ENCODE measurements at places on chromosomes 11 and 22.

GRCh38 chr11:18676803-18677202, 21.8 kb upstream of the TMEM86A start:
- DNase-seq = no peak

DNA sequence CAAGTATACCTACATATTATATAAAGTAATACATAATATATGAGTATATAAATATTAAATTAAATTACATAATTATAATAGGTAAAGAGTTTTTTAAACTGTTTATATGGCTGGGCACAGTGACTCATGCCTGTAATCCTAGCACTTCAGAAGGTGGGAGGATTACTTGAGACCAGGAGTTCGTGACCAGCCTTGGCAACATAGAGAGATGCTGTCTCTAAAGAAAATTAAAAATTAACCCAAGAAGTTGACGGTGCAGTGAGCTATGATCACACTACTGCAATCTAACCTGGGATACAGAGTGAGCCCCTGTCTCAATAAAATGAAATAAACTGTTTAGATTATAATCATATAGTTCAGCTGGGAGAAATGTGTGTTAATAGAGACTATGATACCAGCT, 363.0 kb downstream of the DDX10 start:
- no peak for DNase-seq

GRCh38 chr11:130547761-130548490, 99.5 kb downstream of the ADAMTS15 start:
- DNase-seq = no peak

GRCh38 chr11:87150936-87151335, 113.2 kb downstream of the TMEM135 start:
- no peak for DNase-seq

GRCh38 chr11:120061036-120061760, 76.7 kb downstream of the TRIM29 start:
- no peak for DNase-seq

GRCh38 chr11:35257281-35257680, 118.3 kb downstream of the CD44 start:
- no peak for DNase-seq

DNA sequence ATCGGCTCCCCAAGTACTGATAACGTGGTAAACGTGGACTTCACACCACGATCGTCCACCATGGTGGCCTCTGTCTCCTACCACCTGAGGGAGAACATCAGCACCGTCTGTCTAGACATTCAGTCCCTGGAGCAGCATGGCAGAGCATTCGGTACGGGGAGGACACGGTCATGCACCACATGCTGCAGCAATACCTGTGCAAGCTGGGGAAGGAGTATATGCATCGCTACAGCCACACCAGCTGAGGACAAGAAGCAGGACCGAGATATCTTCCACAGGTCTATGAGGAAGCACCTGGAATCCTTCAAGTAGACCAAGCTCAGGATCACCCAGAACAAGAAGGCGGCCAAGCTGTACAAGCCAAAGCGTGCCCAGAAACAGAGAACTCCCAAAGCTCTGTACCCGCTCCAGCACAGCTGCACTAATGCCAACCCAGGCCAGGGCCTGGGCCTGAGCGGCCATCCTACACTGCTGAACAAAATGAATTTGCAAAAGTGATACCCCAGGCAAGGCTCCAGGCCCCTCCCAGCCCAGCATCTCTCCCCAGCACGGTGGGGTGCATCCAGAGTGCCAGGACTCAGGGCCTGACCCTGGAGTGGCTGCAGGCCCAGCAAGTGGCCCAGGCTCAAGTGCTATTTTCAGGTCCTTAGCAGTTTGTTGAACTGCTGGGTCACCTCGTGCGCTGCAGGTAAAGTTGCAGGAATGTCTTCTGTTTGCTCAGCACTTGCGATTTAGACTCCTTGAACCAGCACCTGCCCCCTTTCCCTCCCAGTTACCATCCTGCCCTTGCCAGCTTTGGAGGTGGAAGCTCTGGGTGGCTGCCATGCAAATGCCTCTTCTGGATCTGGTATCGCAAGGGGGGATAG, 119.3 kb upstream of the SERPIND1 start:
- DNase-seq = no peak

DNA sequence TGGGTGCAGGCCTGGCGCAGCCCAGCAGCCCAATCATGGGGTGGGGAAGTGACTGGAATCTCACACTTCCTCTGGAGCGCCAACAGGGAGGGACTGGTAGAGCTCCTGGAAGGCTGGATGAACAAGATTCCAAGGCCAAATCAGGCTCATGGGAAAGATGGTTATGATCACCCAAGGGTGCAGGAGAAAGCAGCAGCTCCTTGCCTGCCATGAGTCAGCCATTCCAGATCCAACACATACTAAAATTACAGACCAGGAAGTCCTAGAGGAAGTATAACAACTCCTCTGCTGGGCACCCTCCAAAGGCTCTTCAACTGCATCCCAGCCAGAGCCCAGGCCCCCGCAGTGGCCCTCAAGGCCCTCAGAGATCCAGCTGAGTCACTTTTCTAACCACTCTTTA, 427.3 kb downstream of the TENM4 start:
- DNase-seq = no peak

All from stimulated activated CD8-positive, alpha-beta memory T cell treated with anti-CD3 and anti-CD28 coated beads, Interleukin-7, amount 100 ng/mL, for 48 hours (primary cell).